Stimulated activated CD4-positive, alpha-beta T cell treated with anti-CD3 and anti-CD28 coated beads, Interleukin-15, amount 100 ng/mL, for 1 hour (primary cell): ENCODE measurements at places on chromosomes 3 and 15.

DNA sequence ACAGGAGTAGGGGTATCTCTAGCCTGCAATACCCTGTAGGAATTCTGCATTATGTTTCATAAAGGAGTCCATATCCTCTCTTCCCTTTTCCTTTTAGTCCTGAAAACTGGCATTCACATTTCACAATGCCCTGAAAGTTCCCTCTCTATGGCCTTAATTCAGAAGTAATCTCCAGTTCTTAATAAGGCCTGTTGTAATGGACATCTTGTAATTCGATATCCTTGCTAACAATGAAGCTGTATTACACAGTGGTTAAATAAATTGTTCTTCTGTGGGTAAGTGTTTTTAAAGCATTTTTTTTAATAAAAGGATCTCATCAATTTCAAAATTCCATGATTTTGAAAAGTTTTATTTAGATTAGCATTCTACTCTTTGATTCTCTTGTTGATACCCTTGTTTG, 34.3 kb upstream of the NEO1 start:
- no peak for DNase-seq

DNA sequence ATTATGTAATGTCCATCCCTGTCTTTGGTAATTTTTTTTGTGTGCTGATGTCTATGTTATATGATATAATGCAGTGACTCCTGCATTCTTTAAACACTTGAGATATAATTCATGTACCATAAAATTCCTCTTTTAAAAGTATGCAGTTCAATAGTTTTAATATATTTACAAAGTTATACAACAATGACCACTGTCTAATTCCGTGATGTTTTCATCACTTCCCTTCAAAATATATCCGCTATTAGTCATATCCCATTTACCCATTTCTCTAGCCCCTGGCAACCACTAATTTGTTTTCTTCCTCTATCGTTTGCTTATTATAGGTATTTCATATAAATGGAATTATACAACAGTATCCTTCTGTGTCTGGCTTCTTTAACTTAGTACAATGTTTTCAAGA, 64.9 kb upstream of the SUCLG2 start:
- DNase-seq, result no peak

DNA sequence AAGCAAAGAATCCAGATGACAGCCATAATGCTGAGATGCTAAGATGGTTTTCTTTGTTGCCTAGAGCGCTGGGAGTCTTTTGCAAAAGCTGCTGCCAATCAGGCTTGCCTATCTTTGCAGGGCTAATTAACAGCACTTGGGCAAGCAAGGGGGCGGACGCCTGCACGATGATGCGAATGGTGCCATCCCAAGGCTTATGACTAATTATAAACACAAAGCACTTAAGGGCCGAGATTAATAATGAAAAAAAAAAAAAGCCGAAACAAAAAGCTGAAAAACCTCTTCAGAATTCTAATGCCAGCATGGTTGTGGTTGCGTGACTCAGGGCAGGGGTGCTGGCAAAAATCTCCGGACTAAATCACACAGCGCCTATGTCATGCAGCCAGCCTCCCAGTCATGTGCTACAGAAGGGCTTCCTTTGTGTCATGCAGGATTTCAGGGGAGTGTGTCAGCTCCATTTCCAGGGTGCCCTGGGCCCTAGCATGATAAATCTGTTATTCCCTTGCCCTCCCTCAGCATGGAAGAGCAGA, 185.0 kb upstream of the ANKRD28 start:
- DNase-seq, result no peak

DNA sequence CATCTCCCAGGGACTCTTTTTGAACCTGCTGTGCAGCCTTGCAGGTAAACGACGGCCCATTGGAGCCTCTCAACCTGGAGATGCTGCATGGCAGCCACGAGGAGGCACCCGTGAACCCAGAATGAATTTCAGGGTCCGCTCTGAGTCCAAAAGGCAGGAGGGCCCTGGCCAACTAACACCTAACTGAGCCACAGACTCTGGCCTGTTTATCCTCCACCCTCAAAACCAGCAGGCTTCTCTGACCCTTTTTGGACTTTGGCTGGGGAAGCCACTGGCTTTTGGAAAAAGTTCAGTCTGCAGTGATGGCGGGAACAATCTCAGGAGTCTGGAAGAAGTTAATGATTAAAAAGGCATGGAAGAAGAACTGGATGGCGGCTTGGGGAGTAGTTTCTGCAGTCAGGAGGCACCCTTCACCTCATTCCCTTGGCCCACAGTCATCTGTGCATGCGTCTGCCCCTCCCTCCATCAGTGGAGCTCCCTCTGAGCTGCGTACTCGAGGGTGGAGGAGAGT, 4.1 kb downstream of the PXYLP1 start:
- DNase-seq, result no peak

DNA sequence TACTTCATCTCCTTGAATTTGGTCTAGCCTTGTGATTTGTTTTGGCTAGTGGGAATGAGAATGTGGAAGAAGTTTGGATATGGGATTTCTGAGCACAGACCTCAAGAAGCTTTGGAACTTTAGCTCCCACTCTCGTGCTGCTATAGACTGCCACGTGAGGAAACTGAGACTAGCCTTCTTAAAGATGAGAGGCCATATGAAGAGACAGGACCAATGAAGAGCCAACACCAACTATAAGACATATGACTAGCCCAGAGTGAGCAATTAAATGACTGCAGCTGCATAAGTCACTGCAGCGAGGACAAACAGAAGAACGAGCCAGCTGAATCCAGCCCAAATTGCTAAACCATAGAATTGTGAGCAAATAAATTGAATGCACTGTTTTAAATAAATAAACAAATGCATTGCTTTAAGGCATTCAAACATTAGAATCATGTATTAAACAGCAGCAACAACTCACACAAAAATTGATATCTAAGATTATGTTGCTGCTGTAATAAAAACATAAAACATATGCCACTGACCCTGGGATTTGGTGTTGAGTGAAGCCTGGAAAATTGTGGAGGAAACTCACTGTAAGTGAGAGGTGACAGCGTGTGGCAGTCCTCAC, 15.7 kb upstream of the CNTN4 start:
- DNase-seq, result no peak

- DNase-seq, result no peak
Measured at GRCh38 chr3:14118400-14119381, 6.0 kb downstream of the CHCHD4 start.

- DNase-seq, result no peak
Measured at GRCh38 chr3:67798412-67798811, 144.0 kb upstream of the SUCLG2 start.

DNA sequence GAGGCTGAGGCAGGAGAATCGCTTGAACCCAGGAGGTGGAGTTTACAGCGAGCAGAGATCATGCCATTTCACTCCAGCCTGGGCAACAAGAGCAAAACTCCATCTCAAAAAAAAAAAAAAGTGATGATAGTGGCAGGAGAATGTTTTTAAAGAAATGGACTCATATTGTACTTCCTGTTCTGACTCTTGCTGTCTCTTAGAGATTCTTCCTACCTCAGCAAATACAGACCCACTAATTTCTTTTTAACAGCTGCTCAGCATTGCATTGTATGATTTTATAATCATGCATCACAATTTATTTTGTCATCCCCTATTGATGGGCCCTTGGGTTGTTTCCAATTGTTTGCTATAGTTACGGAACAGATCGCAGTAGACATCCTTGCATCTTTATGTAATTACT, 8.8 kb upstream of the ANKDD1A start:
- no peak for DNase-seq

DNA sequence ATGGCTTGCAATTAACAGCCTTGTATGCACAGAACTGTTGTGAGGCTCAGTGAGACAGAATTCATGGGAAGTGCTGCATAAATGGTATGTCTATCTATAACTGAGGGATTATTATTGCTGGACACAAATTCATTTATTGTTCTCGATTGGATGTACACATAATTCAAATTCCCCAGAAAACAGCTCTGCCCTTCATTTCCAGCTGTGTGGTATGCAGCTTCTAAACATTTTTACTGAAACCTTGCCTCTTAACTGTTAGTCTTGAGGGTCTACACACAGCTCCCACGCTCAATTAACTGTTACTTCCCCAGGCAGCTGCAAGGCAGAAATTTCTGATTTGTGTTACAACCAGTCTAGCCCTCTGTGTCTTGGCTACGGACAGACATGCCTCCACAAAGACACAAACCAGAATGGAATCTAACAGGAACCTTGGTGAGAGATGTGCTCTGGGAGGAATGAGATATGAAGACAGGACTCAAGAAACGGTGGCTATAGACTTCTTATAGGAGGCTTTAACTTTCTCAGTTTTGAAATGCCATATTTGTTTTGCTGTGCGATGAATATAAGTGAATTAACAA, 139.7 kb upstream of the TBL1XR1 start:
- DNase-seq, result no peak

- no peak for DNase-seq
Measured at GRCh38 chr15:70605606-70606410, 157.6 kb downstream of the UACA start.

DNA sequence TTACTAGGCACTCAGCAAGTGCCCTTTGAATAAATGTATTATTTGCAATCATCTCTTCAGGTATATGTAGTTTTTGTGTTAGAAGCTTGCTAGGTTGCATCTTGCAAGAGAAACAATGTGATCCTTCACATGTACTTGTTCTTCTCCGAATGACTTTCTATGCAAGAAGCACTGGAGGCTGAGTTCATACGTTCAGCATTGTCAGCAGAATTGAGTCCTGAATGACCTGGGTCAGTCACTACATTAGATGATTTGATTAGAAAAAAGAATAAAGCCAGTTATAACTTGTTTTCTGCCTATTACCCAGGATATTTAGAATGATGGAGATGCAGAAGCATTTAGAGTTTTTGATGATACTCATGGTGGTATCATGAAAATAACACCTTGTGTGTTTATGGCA, 479.1 kb upstream of the TPRG1 start:
- DNase-seq, result no peak

DNA sequence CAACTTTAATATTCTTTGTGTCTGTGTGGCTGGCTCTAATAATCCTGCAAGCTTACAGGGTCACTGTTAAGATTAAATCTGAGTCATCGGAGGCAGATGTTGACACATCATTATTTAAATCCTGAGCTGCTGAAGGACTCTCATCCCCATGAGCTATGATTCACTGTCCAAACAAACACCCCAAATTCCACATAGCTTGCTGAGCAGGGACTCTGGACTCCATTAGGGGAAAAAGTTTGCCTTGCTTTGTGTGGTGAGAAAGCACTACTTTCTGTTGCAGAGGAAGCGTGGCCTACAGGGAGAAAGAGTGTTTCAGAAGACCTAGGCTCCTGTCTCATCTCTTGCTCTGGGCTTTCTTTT, 213.7 kb downstream of the PDCD6IP start:
- no peak for DNase-seq

- DNase-seq, result no peak
Measured at GRCh38 chr3:183328823-183329222, 75.8 kb downstream of the B3GNT5 start.

DNA sequence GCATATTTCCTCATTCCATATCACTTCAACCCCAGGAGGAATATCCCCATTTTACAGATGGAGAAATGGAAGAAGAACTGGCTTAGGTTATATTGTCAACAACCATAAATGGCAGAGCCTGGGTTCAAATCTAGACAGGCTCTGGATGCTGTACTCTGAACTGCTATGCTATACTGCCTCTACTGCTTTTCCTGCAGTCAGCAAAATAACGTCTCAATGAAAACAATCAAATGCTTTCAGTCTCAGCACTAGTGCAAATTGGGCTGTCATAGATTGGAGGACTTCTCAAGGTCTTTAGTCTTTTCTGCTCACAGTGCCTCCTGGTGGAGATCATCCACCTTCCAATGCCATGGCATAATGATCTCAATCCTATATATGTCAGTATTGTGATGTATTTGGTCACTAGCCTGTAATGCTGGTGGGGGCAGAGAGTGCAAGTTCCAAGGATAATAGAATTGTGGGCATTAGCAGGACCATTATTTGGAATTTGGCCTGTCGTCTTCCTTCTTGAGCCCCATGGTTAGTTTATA, 285.0 kb downstream of the CLSTN2 start:
- DNase-seq, result no peak

DNA sequence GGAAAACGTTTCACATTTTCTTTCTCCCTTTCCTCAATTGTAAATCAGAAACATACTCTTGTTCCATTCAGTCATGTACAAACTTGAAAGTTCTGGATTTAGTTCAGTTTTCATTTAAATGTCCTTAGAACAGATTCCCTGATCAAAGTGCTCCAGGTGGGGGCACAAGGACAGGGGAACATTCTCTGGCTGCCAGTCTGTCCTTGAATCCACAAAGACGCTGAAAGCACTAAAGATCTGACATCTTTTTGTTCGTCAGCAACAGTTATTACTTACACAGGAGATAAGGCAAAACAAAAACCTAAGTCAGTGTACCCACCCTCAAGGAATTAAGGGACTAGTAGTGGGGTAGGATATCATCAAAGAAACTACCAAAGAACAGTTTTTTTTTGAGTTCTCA, 139.2 kb downstream of the GHSR start:
- no peak for DNase-seq

DNA sequence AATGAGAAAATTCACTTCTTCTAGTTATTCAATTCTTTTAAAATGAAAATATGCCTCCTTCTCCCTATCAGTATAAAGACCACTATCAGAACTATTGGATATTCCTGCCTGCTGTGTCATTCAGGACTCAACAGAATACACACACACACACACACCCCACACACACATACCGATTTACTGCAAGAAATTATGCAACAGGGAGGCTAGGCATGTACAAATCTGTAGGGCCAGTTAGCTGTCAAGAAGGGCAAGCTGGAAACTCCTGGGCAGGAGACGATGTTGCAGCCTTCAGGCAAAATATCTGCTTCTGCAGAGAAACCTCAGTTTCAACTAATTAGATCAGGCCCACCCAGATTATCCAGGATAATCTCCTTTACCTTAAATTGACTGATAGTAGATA, 13.9 kb upstream of the RYR3 start:
- DNase-seq, result no peak
